WTC11 (cell line): ENCODE measurements at places on chromosomes 3 and 15.

DNA sequence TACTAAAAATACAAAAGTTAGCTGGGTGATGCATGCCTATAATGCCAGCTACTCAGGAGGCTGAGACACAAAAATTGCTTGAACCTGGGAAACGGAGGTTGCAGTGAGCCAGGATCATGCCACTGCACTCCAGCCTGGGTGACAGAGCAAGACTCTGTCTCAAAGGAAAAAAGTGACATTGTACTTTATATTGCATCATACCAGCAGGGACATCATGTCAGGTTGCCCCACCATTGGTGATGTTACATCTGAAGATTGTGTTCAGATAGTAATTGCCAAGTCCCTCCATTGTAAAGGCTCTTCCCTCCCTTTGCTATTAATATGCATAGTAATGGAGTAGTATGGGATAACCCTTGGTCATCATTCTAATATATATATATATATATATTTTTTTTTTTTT lies 44.8 kb downstream of the FOXL2 start:
- 0 out of 2 replicates have a peak, but pooled peaks cover 3% of the 10 kb centered on the region for H3K36me3 ChIP-seq
- no peak for DNase-seq
- no peak overlapping the region for H3K27ac ChIP-seq
- no peaks in the 10 kb centered on the region for H3K4me1 ChIP-seq

- H3K27ac ChIP-seq, result no peak overlapping the region
- no peak for DNase-seq
- no peaks in the 10 kb centered on the region for H3K27me3 ChIP-seq
- H3K4me1 ChIP-seq, result peaks cover 19% of the 10 kb centered on the region
- H3K4me3 ChIP-seq, result no peak overlapping the region
Observed at GRCh38 chr3:24363242-24363641, 131.4 kb downstream of the THRB start.

- peaks cover 6% of the 10 kb centered on the region; the same call in 1 of the 2 replicates for H3K4me1 ChIP-seq
- H3K36me3 ChIP-seq, result peaks cover 28% of the 10 kb centered on the region
- DNase-seq, result no peak
- no peak overlapping the region for H3K27ac ChIP-seq
- H3K4me3 ChIP-seq, result no peak overlapping the region
Observed at GRCh38 chr3:105722943-105723556, 145.8 kb downstream of the CBLB start.

DNA sequence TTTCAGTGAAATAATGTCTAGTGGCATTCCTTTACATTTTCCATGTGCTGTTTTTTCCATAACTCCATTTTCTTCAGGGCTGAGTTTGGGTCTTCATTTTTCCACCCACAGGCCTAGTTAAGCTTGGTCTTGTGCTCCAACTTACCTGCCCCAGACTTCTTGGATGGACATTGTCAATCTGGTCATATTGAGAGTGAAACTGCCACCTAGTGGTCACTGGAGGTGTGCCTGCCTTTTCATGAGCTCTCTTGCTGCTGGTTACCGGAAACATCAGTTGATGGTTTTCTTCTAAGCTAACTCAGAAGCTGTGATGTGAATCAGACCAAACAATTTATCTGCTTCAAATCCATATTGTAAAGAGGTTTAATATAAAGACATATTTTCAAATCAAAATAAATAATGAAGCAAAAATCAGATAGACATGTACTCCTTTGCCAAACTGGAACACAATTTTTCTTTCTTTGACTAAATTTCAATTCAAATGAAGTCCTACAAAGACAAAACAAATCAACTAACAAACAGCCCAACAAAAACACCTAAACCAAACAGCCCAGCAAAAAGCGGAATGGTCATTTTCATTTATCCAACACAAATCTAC lies 135.1 kb upstream of the RASGRP1 start:
- H3K36me3 ChIP-seq, result no peaks in the 10 kb centered on the region
- H3K27ac ChIP-seq, result no peak overlapping the region
- no peak overlapping the region for H3K4me3 ChIP-seq
- H3K4me1 ChIP-seq, result peaks cover 13% of the 10 kb centered on the region
- H3K27me3 ChIP-seq, result no peaks in the 10 kb centered on the region

DNA sequence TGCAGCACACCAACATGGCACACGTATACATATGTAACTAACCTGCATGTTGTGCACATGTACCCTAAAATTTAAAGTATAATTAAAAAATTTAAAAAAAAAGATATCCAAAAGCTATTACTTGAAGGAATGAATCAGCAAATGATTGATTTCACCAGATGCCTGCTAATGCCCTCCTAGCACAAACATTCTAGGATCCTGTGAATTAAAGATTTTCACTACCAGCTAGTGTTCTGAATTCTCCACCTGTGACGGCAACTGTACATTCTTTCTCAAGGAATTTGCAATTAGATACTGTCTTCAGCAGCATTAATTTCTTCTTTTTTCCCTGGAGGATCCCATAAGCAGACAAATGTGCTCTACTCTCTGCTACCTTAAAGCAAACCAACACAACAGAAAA lies 694.9 kb downstream of the NTRK3 start:
- no peaks in the 10 kb centered on the region for H3K4me1 ChIP-seq
- H3K27me3 ChIP-seq, result no peaks in the 10 kb centered on the region
- H3K27ac ChIP-seq, result no peak overlapping the region
- H3K36me3 ChIP-seq, result no peaks in the 10 kb centered on the region; the same call in 1 of the 2 replicates
- H3K4me3 ChIP-seq, result no peak overlapping the region

DNA sequence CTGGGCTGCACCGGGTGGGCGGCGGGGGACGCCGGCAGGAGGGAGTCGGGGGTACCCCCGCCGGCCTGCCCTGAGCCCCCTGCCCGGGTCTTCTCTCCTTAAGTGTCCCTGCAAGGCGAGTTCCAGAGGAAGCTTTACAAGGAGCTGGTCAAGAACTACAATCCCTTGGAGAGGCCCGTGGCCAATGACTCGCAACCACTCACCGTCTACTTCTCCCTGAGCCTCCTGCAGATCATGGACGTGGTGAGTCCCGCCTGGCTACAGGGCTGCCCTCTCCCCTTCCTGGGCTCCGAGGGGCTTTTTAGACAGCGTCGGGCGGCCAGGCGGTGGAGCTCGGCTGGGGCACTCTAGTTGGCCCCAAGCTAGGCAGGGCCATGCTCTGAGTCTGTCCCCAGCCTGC lies 480 bp downstream of the CHRNA7 start:
- peaks cover 30% of the 10 kb centered on the region for H3K27me3 ChIP-seq
- peak; percentile 23 for DNase-seq
- H3K4me3 ChIP-seq, result peak overlapping the region; percentile 82
- H3K36me3 ChIP-seq, result no peaks in the 10 kb centered on the region

- H3K27ac ChIP-seq, result no peak overlapping the region
- H3K27me3 ChIP-seq, result no peaks in the 10 kb centered on the region
- H3K4me1 ChIP-seq, result peaks cover 10% of the 10 kb centered on the region
- no peak overlapping the region for H3K4me3 ChIP-seq
Observed at GRCh38 chr3:127531821-127532220, 58.7 kb downstream of the TPRA1 start.

- peaks cover 5% of the 10 kb centered on the region for H3K36me3 ChIP-seq
- no peak overlapping the region for H3K4me3 ChIP-seq
- peaks cover 17% of the 10 kb centered on the region for H3K4me1 ChIP-seq
- no peaks in the 10 kb centered on the region; the same call in 1 of the 2 replicates for H3K27me3 ChIP-seq
- H3K27ac ChIP-seq, result no peak overlapping the region
- DNase-seq, result no peak
Observed at GRCh38 chr3:116453666-116454346, 8.5 kb upstream of the LSAMP start.

GRCh38 chr3:172606021-172606420 lies 82.8 kb upstream of the TNFSF10 start:
- H3K27ac ChIP-seq, result no peak overlapping the region
- no peak overlapping the region for H3K4me3 ChIP-seq
- no peaks in the 10 kb centered on the region; the same call in 1 of the 2 replicates for H3K27me3 ChIP-seq
- DNase-seq, result no peak

GRCh38 chr15:69035918-69036258 lies 21.4 kb downstream of the NOX5 start:
- DNase-seq, result no peak
- no peaks in the 10 kb centered on the region for H3K36me3 ChIP-seq
- H3K4me1 ChIP-seq, result peaks cover 3% of the 10 kb centered on the region; the same call in 1 of the 2 replicates
- no peak overlapping the region for H3K4me3 ChIP-seq

- no peak overlapping the region for H3K4me3 ChIP-seq
- H3K36me3 ChIP-seq, result no peaks in the 10 kb centered on the region
- H3K27me3 ChIP-seq, result no peaks in the 10 kb centered on the region; the same call in none of the 2 replicates
- peaks cover 8% of the 10 kb centered on the region; the same call in 1 of the 2 replicates for H3K4me1 ChIP-seq
Observed at GRCh38 chr15:77830051-77830468, 197.3 kb upstream of the LINGO1 start.

DNA sequence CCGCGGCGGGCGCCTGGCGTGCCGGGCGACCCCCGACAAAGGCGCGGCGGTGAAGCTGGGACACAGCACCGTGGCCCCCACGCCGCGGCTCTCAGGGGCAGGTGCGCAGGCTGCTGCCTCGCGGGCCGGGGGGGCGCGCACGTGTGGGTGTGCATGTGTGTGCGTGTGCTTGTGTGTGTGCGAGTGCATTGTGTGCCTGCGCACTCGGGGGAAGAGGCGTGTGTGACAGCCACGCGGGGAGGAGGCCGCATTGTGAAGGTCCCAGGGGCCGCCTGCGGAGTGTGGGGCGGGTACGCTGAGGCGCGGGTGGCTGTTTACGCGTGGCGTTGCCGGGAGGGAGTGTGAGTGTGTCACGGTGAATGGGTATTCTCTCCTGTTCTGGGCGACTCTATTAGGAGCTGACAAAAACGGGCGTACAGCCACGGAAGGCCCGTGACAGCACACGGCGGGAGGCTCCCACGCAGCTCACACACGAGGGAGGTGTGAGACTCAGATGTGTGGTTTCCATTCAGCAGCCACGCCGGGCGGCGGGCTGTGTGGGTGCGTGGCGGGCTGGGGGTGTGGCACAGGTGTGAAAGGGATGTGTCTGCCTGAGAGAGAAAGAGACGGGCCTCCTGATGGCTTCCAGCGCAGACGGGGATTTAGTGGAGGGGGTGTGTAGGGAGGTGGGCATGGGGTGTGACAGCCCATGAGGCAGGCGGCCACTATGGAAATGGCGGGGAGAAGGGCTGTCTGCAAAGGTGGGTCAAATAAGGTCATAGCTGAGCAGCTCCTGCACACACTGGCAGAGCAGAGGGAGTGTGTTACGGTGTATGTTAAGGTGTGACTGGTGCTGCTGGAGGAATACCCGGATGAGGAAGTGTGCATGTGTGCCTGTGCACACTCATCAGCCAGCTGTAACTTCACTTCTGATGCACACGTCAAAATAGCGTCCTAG lies 750 bp downstream of the PODXL2 start:
- peaks cover 31% of the 10 kb centered on the region for H3K4me1 ChIP-seq
- DNase-seq, result no peak
- H3K4me3 ChIP-seq, result peak overlapping the region; percentile 70

- no peaks in the 10 kb centered on the region for H3K36me3 ChIP-seq
- no peak overlapping the region for H3K4me3 ChIP-seq
- H3K27me3 ChIP-seq, result peaks cover 3% of the 10 kb centered on the region
- peaks cover 26% of the 10 kb centered on the region for H3K4me1 ChIP-seq
Observed at GRCh38 chr3:56985878-56986277, 74.6 kb upstream of the SPATA12 start.

GRCh38 chr15:61749169-61749568 lies 311.1 kb downstream of the VPS13C start:
- no peaks in the 10 kb centered on the region for H3K36me3 ChIP-seq
- no peak overlapping the region for H3K27ac ChIP-seq
- no peaks in the 10 kb centered on the region for H3K4me1 ChIP-seq
- DNase-seq, result no peak
- H3K4me3 ChIP-seq, result no peak overlapping the region

DNA sequence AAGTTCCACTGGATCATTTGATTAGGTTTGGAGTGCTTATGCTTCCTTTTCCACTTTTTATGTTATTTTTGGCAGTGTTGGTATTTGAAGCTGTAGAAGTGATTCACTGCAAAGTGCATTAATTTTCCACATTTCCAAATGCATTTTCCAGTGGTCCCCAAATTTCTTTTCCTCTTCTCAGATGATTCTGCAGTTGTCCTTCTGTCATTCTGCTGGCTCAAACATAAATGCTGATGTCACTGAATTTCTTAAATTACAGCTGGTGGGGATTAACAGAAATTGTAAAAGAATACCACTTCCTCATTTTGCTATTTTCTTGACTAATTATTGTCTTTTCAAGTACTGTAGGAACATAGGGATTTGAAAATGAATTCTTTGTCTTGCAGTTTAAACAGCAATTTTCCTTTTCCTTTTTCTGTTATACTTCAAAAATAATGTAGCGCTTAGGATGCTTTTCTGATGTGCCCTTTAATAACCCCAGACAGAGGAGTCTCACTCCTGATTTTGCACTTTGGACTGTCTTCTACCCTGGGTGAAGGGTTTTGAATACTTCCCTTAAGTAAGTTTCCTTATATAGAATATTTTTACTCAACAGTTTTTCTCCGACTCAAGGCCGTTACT lies 25.0 kb downstream of the MITF start:
- no peak for DNase-seq
- H3K36me3 ChIP-seq, result no peaks in the 10 kb centered on the region
- H3K27me3 ChIP-seq, result no peaks in the 10 kb centered on the region
- no peak overlapping the region for H3K4me3 ChIP-seq
- H3K4me1 ChIP-seq, result no peaks in the 10 kb centered on the region
- no peak overlapping the region for H3K27ac ChIP-seq

GRCh38 chr3:148084931-148085330 lies 612.8 kb upstream of the AGTR1 start:
- no peak for DNase-seq
- H3K4me1 ChIP-seq, result peaks cover 4% of the 10 kb centered on the region; the same call in 1 of the 2 replicates
- H3K27ac ChIP-seq, result no peak overlapping the region
- H3K36me3 ChIP-seq, result no peaks in the 10 kb centered on the region
- H3K4me3 ChIP-seq, result no peak overlapping the region

DNA sequence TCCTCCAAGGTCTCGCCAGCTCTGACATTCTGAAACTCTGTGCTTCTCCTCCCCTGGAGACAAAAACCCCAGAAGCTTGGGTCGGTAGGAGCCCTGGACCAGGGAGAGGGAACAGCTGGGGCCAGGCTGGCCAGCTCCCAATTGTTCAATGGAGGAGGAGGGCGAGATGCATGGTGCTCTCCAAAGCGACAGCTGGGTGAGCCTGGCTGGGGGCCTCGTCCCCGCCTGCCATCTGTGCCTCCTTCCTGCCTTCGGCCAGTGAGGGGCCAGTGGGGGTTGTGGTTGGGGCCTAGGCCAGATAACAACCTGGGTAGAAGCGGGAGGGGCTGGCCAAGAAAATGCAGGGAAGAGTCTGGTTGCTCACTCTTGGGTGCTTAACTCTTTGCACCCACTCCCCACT lies 79.4 kb downstream of the CORO2B start:
- no peak overlapping the region for H3K27ac ChIP-seq
- no peak for DNase-seq
- no peaks in the 10 kb centered on the region for H3K27me3 ChIP-seq
- no peak overlapping the region for H3K4me3 ChIP-seq
- H3K4me1 ChIP-seq, result peaks cover 29% of the 10 kb centered on the region

- H3K36me3 ChIP-seq, result no peaks in the 10 kb centered on the region; the same call in 1 of the 2 replicates
- DNase-seq, result no peak
- H3K27me3 ChIP-seq, result no peaks in the 10 kb centered on the region
Observed at GRCh38 chr15:85545185-85545584, 164.8 kb downstream of the AKAP13 start.

DNA sequence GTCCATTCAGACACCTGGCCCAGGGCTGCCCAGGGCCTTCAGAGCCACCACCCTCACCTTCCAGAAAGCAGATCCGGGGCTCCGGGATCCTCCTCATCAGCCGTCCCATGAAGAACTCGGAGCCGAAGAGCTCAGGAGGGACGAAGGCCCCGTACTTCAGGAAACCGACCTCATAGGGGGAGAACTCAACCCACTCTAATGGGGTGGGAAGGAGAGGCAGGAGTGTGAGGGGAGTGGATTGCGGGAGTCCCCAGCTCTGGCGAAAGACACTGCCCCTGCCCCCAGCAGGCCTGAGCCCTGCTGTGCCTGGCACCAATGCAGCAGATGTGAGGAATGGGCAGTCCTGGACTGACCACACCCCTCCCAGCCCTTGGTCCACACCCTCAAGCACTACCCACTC lies 22.6 kb downstream of the PLA2G4D start:
- peaks cover 3% of the 10 kb centered on the region for H3K4me1 ChIP-seq
- H3K27me3 ChIP-seq, result no peaks in the 10 kb centered on the region
- H3K27ac ChIP-seq, result no peak overlapping the region
